ENCODE measurements at places on chromosomes 2 and 18. TPM values are rescaled to one million over a fixed set of nuclear protein-coding genes. Genes with fewer than 3 reads are reported as not detected.

Gene C2orf72
- total RNA-seq = 0.41 TPM

Gene PLCD4
- total RNA-seq = not detected

Gene POTEC
- not detected for total RNA-seq

Gene TRAPPC8
- 40.5 TPM for total RNA-seq

Gene REG3A
- total RNA-seq = not detected

Gene SERPINB11
- not detected for total RNA-seq

Gene COLEC12
- total RNA-seq = 58.8 TPM

Gene PID1
- 2.1 TPM for total RNA-seq

GRCh38 chr2:239444626-239445577 is 44.1 kb upstream of the HDAC4 start:
- H3K36me3 ChIP-seq = no peaks in the 10 kb centered on the region
- H3K4me3 ChIP-seq = no peak overlapping the region
- H3K27me3 ChIP-seq = peaks cover 26% of the 10 kb centered on the region

DNA sequence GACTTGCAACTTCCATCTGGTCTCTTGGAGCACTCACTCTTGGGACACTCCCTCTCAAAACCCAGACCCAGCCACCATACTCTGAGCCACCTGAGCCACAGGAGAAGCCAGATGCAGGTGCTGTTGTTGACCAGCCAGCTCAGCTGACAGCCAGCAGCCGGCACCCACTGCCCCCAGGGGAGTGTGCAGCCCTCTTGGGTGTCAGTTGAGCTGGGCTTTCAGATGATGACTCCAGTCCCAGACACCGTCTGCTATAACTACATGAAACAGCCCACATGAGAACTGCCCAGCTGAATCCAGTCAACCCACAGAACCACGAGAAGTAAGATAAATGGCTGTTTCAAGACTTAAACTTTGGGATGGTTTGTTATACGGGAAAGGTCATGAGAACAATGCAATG is 10.7 kb upstream of the IGFBP2 start:
- H3K4me1 ChIP-seq = no peaks in the 10 kb centered on the region
- no peak overlapping the region for H3K27ac ChIP-seq
- H3K36me3 ChIP-seq = no peaks in the 10 kb centered on the region
- no peak for DNase-seq

DNA sequence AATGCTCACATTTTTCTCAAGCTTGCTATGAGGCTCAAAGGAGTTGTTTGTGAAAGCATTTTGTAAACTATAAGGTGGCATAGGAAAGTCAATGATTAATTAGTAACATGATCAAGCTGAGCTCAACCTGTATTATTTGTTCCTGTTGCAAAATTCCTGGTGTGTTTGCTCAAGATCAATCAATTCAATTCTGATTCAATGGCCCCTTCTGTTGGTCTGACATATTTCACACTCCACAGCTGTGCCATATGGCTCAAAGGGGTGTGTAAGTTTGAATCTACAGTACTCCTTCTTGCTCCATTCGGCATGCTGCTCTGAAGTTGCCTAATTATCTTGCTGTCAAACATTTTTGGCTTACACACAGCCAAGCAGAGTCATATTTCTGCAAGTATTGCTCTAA is 341.6 kb upstream of the LRP1B start:
- no peak for DNase-seq
- H3K27ac ChIP-seq = no peak overlapping the region
- H3K36me3 ChIP-seq = no peaks in the 10 kb centered on the region
- H3K4me3 ChIP-seq = no peak overlapping the region

- no peak overlapping the region for H3K27ac ChIP-seq
- H3K4me3 ChIP-seq = no peak overlapping the region
- H3K4me1 ChIP-seq = no peaks in the 10 kb centered on the region
- no peaks in the 10 kb centered on the region for H3K27me3 ChIP-seq
- DNase-seq = no peak
- no peaks in the 10 kb centered on the region for H3K36me3 ChIP-seq
These were observed 18.9 kb upstream of the FAM98A start for GRCh38 chr2:33617989-33618388.

- no peaks in the 10 kb centered on the region for H3K27me3 ChIP-seq
- H3K4me1 ChIP-seq = no peaks in the 10 kb centered on the region
- H3K4me3 ChIP-seq = no peak overlapping the region
- no peaks in the 10 kb centered on the region for H3K36me3 ChIP-seq
These were observed 326.8 kb downstream of the CCDC85A start for GRCh38 chr2:56510610-56511009.

- H3K27me3 ChIP-seq = no peaks in the 10 kb centered on the region
- H3K27ac ChIP-seq = no peak overlapping the region
- peaks cover 24% of the 10 kb centered on the region for H3K4me1 ChIP-seq
- H3K4me3 ChIP-seq = no peak overlapping the region
These were observed 249.0 kb downstream of the EXOC6B start for GRCh38 chr2:72576861-72577260.

- peaks cover 5% of the 10 kb centered on the region for H3K27me3 ChIP-seq
- no peak for DNase-seq
- no peak overlapping the region for H3K27ac ChIP-seq
- no peaks in the 10 kb centered on the region for H3K4me1 ChIP-seq
- no peak overlapping the region for H3K4me3 ChIP-seq
These were observed 8.1 kb upstream of the ZBTB14 start for GRCh38 chr18:5303636-5304035.

DNA sequence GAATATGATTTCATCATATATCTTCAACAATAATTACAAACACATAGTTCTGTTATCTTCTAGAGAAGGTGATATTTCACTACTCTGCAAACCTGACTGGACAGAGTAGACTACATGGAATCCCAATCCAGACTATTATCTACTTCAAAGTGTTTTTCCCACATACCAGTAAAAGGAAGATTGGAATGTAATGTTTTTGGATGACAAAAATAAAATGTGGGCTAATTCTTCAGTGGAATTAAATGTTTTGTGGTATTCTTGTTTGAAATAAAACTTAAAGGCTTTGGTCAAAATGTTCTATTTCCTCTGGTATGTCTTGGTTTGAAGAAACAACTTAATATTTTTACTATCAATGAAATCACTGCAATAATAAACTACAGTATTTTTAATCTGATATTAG is 22.1 kb downstream of the COL5A2 start:
- H3K4me3 ChIP-seq = no peak overlapping the region
- H3K36me3 ChIP-seq = peaks cover 28% of the 10 kb centered on the region
- peak; percentile 45 for DNase-seq
- no peak overlapping the region for H3K27ac ChIP-seq
- peaks cover 13% of the 10 kb centered on the region for H3K4me1 ChIP-seq

- H3K4me1 ChIP-seq = peaks cover 63% of the 10 kb centered on the region
- H3K27me3 ChIP-seq = no peaks in the 10 kb centered on the region
- peak overlapping the region; percentile 100 for H3K27ac ChIP-seq
- peak; percentile 85 for DNase-seq
- peaks cover 50% of the 10 kb centered on the region for H3K36me3 ChIP-seq
These were observed 96.0 kb downstream of the MTCL1 start for GRCh38 chr18:8801263-8801901.

DNA sequence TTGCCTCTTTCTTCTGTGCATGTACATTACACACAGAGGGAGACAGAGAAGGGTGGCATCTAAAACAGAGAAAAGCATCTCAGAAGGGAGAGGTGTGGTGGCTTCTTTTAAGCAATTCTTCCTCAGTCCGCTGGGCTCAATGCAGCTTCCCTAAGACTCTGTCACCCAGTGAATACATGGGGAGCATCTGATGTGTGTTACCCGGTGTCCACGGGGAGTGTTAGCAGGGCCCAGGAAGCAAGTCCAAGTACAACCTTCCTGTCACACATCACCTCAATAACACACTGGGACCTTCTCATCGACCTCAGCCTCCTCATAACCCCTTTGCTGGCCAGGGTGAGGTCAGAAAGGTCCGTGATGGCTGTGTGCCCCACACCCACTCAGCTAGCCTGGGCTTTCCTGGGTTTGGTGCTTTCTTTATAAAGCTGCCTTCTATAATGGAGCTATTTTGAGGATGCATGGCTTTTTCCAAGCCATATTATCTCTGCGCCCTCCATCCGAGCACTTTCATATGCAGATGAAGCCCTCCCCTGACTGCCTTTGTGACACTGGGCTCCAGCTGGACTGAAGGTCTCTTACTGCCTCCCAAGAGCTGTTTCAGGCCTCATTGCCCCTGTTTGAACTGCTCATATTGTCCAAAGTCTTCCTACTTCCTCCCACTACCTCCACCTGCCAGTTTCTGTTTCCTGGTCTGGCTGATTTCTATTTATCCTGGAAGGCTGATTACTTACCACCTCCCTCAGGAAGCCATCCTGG is 21.4 kb downstream of the TNFRSF11A start:
- H3K4me1 ChIP-seq = no peaks in the 10 kb centered on the region
- H3K36me3 ChIP-seq = no peaks in the 10 kb centered on the region
- H3K27ac ChIP-seq = no peak overlapping the region
- no peak for DNase-seq
- H3K4me3 ChIP-seq = no peak overlapping the region

GRCh38 chr18:77668219-77668618 is 418.6 kb downstream of the GALR1 start:
- H3K27ac ChIP-seq = no peak overlapping the region
- no peaks in the 10 kb centered on the region for H3K4me1 ChIP-seq
- no peak overlapping the region for H3K4me3 ChIP-seq
- H3K27me3 ChIP-seq = no peaks in the 10 kb centered on the region
- H3K36me3 ChIP-seq = no peaks in the 10 kb centered on the region
- no peak for DNase-seq

- no peaks in the 10 kb centered on the region for H3K36me3 ChIP-seq
- H3K4me1 ChIP-seq = peaks cover 8% of the 10 kb centered on the region
- no peak overlapping the region for H3K4me3 ChIP-seq
- DNase-seq = no peak
- H3K27ac ChIP-seq = no peak overlapping the region
- H3K27me3 ChIP-seq = peaks cover 19% of the 10 kb centered on the region
These were observed 233.7 kb upstream of the SMAD2 start for GRCh38 chr18:48164116-48164515.

GRCh38 chr2:138897274-138897673 is 117.1 kb upstream of the NXPH2 start:
- DNase-seq = no peak
- no peak overlapping the region for H3K27ac ChIP-seq
- H3K4me3 ChIP-seq = no peak overlapping the region
- H3K27me3 ChIP-seq = no peaks in the 10 kb centered on the region
- no peaks in the 10 kb centered on the region for H3K4me1 ChIP-seq

DNA sequence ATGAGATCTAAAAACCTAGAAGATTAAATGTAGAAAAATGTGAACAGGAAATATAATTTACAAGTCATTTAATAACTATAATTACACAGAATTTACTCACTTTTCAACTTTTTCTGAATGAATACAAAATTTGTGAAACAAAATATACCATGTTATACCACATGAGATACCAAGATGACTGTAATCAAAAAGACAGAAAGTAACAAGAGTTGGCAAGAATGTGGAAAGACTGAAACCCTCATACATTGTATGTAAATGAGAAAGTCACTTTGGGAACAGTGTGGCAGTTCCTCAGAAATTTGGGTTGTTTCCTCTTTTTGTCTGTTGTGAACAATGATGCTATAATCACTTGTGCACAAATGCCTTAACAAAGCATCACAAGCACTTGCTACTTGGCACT is 145.4 kb upstream of the ZNF804A start:
- H3K27me3 ChIP-seq = no peaks in the 10 kb centered on the region
- H3K4me1 ChIP-seq = no peaks in the 10 kb centered on the region
- H3K36me3 ChIP-seq = no peaks in the 10 kb centered on the region
- H3K27ac ChIP-seq = no peak overlapping the region

DNA sequence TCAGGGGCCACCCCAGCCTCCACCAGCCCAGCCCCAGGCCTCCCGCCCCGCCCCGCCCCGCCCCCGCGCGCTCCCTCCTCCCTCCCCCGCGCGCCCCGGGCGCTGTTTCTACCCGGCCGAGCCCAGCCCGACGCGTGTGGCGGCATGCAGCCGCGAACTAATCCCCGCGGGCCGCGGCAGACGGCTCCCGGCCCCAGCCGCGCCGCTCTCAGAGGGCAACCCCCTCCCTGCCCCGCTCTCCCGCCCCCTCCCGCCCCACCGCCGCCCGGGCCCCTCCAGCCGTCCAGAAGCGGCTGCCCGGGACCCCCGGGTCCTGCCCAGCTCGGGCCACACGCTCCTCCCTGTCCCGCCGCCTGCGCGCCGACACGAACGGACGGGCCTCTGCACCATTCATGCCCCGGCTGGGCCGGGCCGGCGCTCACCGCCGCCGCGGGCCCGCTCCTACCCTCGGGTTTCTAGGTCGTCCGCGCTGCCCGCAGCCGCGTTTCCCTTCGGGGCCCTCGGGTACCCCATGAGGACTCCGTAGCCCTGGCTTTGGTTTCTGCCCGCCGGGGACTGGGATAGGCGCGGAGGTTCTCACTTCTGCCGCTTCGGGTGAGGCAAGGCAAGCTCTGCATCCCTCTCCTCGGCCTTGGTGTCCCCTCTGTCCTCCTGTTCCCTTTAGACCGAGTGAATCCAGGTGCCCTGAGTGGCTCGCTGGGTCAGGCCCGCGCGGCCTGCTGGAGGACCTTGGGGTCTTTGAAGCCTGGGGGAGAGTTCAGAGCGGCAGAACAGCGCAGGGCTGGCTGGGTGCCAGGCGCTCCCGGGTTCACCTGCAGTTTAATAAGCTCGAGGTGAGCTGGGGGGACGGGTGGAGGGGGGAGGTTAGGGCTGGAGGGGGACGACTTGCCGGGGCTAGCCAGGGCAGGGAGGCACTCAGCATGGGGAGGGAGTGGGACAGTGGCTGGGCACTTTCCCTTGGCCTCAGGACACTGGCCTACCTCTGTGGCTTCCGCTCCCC is 3.1 kb downstream of the WNT10A start:
- peaks cover 59% of the 10 kb centered on the region for H3K27me3 ChIP-seq
- no peak for DNase-seq

- no peak for DNase-seq
- H3K4me3 ChIP-seq = no peak overlapping the region
- no peak overlapping the region for H3K27ac ChIP-seq
These were observed 3.8 kb downstream of the SULT1C3 start for GRCh38 chr2:108243566-108243965.

- no peak overlapping the region for H3K27ac ChIP-seq
- H3K36me3 ChIP-seq = peaks cover 1% of the 10 kb centered on the region
- no peak for DNase-seq
- no peaks in the 10 kb centered on the region for H3K4me1 ChIP-seq
- H3K27me3 ChIP-seq = no peaks in the 10 kb centered on the region
These were observed 131.7 kb downstream of the DOCK10 start for GRCh38 chr2:224910574-224910925.

DNA sequence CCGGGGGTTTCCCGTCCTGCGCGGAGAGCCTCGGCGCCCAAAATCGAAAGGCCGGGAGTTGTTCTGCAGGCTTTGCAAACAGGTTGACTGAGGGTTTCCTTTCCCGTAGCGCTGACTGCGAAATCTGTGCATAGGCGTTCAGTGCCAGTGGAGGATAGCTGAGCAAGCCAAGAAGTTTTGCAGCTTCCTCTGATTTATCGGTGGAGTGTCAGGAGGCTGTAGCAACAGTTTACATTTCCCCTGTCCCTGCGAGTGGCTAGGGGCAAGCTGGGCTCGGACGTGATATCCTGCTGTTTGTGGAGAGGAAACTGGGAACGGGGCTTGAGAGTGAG is 694 bp downstream of the THSD7B start:
- H3K27ac ChIP-seq = no peak overlapping the region
- H3K4me1 ChIP-seq = no peaks in the 10 kb centered on the region
- peaks cover 43% of the 10 kb centered on the region for H3K27me3 ChIP-seq
- H3K36me3 ChIP-seq = no peaks in the 10 kb centered on the region
